Breast epithelium (tissue), 4 donors: ENCODE measurements at places on chromosomes 11 and 22. TPM values are rescaled to one million over a fixed set of nuclear protein-coding genes. Genes with fewer than 3 reads are reported as not detected.

GRCh38 chr22:36397131-36398093, 9.6 kb upstream of the MYH9 start:
- DNase-seq = no peak

DNA sequence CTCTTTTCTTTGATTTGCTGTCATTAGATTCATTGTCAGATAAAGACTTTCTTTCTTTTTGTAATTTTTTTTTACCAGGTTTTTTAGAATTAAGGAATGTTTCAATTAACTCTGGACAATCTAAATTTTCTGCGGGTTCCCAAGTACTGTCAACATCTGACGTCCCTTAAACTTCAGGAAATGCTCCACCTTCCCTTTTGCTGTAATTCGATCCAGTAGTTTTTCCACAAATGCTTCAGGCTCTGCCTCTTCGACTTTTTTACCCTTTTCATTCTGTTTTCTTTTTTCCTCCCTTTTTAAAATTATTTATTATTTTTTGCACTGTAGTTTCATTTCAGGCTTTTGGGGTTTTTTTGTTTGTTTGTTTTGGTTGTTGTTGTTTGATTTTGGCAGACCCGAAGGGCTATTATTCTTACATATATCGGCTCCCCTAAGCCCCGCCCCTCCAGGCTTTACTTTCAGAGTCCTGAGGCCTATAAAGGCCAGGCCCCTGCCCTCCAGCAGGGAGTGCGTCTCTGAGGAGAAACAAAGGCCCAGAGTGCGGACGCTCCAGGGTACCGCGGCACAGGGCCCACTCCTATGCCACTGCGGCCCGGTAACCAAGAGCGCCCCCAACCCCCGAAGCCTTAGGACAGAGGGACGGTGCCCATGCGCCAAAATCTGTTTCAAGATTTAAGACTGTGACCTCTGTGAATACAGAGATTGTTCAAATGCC, 116.4 kb downstream of the TYR start:
- DNase-seq = no peak

- DNase-seq = no peak
Measured at GRCh38 chr11:120079750-120080610, 57.9 kb downstream of the TRIM29 start.

Gene PKP3
- total RNA-seq = 0.32 TPM

Gene TSSK2
- total RNA-seq = not detected

Gene GAB4
- total RNA-seq = not detected

Gene RNF215
- total RNA-seq = 15.4 TPM

Gene NLRP14
- total RNA-seq = 0.29 TPM

Gene ANO5
- total RNA-seq = 4.2 TPM
